SJSA1 (cell line): ENCODE measurements at places on chromosomes 11 and 22.

DNA sequence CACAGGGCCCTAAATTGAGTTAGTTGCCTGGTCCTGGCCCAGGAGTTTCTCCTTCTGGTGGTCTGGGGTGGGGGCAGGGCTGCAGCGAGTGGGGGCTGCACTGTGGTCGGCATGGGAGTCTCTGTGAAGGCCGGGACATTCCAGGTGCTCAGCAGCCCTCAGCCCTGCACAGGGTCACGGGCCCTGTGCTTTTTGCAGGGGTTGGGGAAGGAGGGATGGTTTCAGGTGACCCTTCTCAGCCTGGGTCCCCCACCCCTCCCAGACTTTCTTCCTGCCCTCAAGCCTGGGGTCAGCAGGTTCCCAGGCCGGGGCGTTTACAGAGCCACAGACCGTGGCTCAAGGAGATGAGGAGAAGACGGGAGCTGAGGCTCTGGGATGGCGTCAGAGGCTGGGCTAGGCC is 7.8 kb downstream of the EMID1 start:
- DNase-seq = no peak

- peak; percentile 9 for DNase-seq
Observed at GRCh38 chr11:1293619-1294015, 15.8 kb downstream of the TOLLIP start.

- DNase-seq = no peak
Observed at GRCh38 chr11:13767471-13767870, 99.0 kb downstream of the FAR1 start.

DNA sequence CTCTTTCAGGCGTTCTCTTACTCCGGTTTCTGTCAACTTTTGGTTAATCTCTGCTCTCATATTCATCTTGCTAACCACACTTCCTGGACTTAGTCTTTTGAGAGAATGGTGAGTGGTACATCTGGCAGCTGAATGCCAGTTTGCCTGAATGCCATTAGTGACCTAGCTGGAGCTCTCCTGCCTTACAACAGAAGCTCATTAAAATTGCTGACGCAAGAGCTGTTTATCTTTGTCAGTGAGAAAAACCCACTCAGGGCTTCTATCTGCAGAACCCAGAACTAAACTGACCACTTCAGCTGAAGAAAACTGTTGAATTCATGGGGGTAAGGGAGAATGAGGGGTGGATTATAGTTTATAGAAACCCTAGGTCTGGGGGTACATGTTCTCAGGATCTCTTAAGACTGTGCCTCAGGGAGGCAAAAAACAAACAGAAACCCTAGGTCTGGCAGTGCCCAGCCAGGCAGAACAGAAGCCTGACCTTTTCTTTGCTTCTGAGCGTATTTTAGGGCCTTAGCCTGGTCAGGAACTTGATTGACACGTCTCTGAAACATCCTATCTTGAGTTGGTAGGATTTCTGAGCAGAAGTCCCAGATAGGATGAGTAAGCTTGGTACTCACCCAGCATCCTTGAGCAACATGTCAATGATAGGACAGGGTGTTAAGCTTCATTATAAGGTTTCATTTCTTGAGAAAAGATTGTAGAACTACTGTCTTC is 52.8 kb upstream of the YWHAH start:
- DNase-seq = no peak

DNA sequence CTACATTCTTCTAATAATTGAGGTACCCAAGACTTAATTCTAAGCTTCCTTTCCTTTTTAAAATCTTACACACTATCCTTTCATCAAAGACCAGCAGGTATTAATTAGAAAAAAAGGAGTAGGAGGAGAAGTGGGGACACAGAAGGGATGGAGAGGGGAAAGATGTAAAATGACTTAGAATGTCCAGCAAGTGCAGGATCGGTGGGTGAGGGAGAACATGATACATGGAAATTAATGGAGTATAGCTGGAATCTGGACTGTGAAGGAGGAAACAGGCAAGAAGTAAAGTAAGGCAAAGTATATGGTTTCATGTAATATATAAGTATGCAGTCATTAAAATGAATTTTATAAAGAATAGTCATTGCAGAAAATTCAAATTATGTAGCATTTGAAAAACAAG is 63.7 kb upstream of the SC5D start:
- no peak for DNase-seq

GRCh38 chr11:107259811-107260221 is 197.8 kb downstream of the CWF19L2 start:
- DNase-seq = no peak

GRCh38 chr11:71418643-71419042 is 29.6 kb downstream of the DHCR7 start:
- DNase-seq = no peak

GRCh38 chr11:59283825-59284772 is 71.4 kb upstream of the MPEG1 start:
- DNase-seq = peak; percentile 50

DNA sequence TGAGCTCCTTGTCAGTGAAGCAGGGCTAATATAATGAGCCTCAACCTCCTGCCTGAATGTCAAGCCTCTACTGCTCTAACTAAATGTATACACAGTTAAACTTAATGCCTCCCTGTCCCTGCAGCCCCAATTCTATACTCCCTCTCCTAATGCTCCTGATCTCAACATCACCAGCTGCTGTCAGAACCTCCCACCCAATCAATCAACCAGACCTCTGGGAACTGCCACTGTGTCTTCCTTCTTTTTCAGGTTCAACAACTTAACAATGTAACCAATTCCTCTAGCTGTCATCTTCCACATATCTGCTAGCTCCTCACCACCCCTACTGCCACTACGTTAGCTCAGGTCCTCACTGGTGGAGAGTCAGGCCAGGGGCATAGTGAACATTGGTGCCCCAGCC is 339.8 kb upstream of the NARS2 start:
- no peak for DNase-seq

DNA sequence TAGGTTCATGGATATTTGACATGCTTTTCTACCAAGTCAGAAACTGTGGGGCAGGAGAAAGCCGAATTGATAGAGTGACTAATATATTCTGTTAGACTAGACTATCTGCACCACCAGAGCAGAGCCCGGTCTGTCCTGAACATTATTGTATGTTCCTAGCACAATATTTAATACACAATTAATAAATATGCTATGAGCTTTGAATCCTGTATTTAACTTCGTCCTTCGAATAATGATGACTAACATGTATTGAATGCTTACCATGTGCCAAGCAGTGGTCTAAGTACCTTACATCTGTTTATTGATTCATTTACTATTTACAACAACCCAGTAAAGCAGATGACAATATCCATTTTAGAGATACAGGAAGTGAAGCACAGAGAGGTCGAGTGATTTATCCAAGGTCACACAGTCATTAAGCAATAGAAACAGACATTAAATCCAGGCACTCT is 44.8 kb upstream of the ANO3 start:
- no peak for DNase-seq

DNA sequence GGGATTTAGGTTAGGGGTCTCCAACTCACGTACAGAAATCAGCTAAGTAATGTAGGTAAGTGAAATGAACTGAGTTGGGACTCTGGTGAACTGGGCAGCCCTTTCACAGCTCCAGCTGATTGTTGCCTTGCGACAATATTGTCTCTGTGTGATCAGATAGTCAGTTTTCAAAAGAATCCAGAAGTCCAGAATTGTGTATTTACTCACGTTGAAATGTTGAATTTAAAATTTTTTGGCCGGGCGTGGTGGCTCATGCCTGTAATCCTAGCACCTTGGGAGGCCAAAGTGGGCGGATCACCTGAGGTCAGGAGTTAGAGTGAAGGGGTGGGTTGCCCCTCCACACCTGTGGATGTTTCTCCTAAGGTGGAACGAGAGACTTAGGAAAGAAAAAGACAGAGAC is 18.8 kb upstream of the WDR74 start:
- DNase-seq = no peak

DNA sequence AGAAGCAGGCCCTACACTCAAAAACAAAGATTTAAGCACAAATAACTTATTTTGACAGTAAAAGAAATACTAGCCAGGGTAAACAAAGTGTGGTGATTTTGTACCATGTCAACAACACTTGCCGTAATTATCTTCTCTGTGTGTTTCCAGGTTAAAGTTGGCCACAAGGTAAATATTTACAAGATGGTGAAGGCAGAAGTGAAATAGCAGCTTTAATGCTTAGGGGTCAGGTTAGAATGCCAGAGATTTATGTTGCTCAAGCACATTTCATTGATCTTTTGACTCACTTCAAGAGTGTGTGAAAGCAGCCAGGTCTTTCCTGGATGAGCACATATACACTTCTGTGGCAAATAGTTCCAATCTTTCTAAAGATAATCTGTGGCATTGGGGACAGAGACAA is 270.2 kb upstream of the LUZP2 start:
- DNase-seq = no peak

- DNase-seq = peak; percentile 30
Observed at GRCh38 chr22:22887621-22888503, at the start of gene IGLL5. Gene IGLL5, plus strand, starts transcription at chr22:22887816. Its CDS starts 238 bp downstream, at chr22:22888054.

DNA sequence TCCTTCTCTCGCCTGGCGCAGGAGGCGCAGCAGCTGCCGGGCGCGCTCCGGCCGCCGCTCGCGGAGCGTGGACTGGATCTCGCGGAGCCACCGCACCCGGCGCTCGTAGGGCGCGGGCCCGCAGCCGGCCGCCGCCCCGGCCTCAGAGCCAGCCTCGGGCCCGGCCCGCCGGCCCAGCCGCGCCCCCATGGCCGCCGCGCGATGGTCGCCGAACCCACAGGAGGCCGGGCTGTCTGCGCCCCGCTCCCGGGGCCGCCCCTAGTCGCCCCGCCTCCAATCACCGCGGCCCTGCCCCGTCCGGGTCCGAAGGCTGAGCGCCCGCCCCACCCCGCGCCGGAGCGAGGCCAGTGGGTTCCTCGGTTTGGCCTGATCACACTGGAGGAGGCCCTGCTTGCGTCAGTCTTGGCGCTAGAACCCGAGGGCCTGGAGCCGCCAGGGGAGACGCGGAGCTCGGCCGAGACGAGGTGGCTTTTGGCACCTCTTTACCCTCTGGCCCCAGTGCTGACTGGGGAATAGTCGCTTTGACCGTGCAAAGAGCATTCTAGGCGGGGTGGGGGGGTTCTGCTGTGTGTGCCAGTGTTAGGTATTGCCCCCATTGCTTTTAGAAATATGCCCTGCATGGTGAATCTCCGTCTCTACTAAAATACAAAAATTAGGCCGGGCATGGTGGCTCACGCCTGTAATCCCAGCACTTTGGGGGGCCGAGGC is at the start of gene LRRC75B:
TSS of gene LRRC75B (minus strand) at position 223 of the 708 bp plus-strand sequence. CDS start at position 189, 34 bp downstream.
- peak; percentile 60 for DNase-seq

- no peak for DNase-seq
Observed at GRCh38 chr11:80873310-80873999, 1432.6 kb upstream of the TENM4 start.

DNA sequence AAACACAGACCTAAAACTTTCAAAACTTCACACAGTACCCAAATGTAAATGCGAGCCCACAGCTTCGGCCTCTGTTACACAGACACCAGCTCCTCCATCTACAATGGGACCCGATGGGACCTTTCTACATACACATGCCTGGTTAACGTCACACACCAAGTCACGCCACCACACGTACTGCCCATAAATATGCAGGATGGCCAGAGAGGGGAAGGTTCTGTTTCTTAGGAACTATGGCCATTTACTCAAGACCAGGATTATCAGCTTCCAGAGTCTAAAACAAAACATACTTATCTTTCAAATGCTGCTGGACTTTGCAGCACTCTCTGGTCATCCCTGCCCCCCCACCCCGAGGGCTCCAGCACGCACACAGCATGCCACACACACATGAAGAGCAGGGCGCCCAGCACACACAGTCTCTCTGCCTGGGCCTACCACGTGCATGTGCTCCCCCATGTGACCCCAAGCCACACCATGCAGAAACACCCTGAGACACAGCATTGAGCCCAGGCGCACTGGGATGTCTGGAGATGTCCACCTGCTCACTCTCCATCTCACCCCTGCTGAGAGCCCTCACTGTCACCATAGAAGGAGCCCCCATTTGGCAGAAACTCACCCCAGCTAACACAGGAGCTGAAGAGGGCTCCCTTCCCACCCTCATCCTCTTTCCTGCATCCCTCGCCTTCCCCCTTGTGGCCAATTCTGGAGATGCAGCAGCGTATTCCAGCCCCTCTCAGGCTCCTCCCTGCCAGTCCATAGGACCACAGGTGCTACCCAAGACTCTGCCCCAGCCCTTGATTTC is 61.8 kb downstream of the SLC22A12 start:
- peak; percentile 92 for DNase-seq

DNA sequence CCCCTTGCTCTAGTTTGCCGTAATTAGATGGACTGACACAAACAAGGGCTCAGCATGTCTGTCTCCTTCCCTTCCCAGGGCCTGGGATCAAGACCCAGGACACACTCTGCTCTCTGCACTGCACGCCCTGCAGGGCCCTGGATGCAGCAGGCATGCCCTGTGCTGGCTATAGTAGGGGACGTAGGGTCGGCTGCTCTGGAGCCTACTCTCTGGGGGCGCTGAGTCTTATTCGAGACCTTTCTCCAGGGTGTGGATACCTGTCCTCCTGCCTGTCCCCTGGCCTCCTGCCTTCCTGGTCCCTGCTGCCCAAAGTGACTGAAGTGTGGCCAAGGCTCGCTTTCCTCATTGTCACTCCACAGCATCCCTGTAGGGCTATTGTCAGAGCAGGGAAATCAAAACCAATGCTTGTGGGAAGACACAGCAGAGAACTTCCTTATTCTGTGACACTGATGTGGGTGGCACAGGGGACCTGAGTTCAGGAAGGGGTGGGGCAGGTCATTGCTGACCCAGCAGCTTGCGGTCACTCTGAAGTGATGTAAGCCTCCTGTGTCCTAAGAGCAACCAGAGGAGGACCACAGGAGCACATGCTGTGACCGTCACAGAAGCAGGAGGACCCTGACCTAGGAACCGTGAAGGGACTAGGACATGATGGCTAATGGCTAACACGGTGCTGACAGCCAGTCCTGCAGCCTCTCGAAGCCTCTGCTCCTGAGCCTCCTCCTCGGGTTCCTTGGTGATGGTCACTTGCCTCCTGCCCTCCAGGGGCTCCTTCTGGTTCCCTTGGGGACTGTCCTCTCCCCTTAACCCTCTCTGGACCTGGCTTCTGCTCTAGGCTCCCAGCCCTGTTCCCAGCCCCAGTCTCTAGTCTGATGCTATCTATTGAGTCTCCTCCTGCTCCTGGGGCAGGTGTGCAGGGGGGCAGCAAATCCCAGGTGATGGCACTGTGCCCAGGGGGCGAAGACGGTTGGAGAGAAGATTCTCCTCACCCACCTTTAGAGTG is 10.3 kb downstream of the APOBEC3A start:
- no peak for DNase-seq

DNA sequence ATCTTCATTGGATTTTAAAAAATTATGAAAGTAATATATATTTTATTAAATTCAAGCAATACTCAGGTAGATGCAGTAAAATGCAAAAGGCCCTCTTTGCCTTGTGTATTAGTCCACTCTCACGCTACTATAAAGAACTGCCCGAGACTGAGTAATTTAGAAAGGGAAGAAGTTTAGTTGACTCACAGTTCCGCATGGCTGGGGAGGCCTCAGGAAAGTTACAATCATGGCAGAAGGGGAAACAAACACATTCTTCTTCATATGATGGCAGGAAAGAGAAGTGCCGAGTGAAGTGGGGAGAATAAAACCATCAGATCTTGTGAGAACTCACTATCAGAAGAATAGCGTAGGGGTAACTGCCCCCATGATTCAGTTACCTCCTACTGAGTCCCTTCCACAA is 130.8 kb downstream of the HIPK3 start:
- DNase-seq = no peak

DNA sequence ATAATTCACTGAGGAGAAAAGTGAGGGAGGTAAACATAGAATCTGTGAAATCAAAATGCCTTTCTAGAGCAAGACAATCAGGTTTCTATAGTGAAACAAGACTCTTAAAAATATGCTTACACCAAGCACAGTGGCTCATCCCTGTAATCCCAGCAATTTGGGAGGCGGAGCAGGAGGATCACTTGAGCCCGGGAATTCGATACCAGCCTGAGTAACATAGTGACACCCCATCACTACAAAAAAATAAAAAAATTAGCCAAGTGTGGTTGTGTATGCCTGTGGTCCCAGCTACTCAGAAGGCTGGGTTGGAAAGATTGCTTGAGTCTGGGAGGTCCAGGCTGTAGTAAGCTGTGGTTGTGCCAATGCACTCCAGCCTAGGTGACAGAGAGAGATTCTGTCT is 43.2 kb upstream of the ME3 start:
- DNase-seq = no peak
